Stimulated activated CD4-positive, alpha-beta T cell treated with anti-CD3 and anti-CD28 coated beads, Interleukin-1b, Interleukin-23, amount 100 ng/mL, for 1 hour (primary cell): ENCODE measurements at places on chromosomes 4 and X.

- DNase-seq, result no peak
Measured at GRCh38 chr4:123168812-123169211, 227.8 kb upstream of the SPRY1 start.

DNA sequence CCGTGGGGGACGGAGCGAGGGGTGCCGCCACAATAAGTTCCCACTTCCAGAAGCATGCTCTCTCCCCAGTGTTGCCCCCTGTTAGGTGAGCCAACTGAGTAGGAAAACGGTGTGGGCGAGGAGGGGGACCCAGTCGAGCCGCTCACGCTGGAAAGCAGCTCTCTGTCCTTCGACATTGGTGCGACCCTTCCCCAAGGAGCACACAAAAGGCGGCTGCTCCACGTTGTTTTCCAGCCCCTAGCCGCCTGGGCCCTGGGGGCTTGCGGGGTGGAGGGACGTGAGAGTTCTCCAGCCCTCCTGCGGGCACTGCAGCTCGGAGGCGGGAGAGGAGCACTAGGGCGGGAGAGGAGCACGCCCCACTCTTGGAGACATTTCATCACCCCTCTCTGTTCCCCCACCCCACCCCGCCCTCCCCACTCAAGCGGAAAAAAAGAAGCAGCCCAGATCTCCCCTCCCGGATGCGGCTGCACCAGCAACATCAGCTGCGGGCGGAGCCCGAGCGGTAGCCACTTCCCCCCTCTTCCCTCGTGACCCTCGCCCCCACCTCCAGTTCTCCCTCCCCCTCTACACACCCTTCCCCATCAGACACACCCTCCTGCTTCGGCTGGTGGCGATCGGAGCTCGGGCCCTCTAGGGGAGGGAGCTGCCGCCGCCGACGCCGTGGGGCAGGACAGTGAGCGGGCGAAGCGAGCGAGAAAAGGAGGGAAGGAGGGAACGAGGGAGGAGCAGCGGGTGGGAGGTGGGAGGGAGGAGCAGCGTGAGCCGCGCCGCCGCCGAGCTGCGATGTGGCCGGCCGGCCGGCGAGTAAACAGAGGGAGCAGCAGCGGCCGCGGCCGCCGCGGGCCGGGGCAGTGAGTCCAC, at the start of gene DOCK11:
DOCK11 (plus strand) TSS at position 755 of the 861 bp plus-strand sequence. CDS start 157 bp downstream, outside the sequence.
- DNase-seq, result peak; percentile 67

GRCh38 chr4:85821688-85822455, 346.9 kb downstream of the ARHGAP24 start:
- DNase-seq, result no peak

- peak; percentile 51 for DNase-seq
Measured at GRCh38 chr4:140359562-140360427, 13.7 kb upstream of the SCOC start.

- no peak for DNase-seq
Measured at GRCh38 chr4:173527103-173527891, 2.7 kb downstream of the HAND2 start.

- no peak for DNase-seq
Measured at GRCh38 chrX:136185401-136186022, 38.2 kb downstream of the FHL1 start.

GRCh38 chrX:57573754-57574153, 18.1 kb upstream of the ZXDB start:
- no peak for DNase-seq

GRCh38 chrX:150513544-150513943, 54.9 kb upstream of the MTM1 start:
- no peak for DNase-seq

- DNase-seq, result no peak
Measured at GRCh38 chr4:130257271-130257670, 1161.3 kb downstream of the C4orf33 start.

GRCh38 chr4:183264614-183265013, 55.5 kb downstream of the CLDN22 start:
- DNase-seq, result no peak

DNA sequence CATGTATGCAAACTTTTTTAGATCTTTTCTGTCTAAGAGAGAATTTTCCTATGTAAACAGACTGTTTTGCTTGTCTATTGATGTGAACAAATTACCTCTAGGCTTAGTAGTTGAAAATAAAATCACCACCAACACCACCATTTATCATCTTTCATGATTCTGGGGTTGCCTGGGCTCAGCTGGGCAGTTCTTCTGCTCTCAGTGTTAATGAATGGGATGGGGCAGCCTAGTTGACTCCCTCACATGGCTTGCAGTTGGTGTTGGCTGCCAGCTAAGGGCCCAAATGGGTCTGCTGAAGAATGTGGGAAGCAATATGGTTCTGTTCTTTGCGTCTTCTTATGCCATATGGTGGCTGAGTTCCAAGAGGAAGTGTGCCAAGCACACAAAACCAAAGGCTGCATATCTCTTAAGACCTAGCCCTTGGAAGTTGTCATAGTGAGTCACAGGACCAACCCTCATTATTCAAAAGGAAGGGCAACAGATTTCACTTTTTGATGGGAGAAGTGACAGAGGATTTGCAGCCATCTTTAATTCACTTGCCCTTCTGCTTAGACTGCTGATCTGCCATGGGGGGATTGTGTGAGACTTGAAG, 17.9 kb downstream of the REELD1 start:
- DNase-seq, result no peak

GRCh38 chr4:7844594-7844991, 95.1 kb downstream of the AFAP1 start:
- no peak for DNase-seq

DNA sequence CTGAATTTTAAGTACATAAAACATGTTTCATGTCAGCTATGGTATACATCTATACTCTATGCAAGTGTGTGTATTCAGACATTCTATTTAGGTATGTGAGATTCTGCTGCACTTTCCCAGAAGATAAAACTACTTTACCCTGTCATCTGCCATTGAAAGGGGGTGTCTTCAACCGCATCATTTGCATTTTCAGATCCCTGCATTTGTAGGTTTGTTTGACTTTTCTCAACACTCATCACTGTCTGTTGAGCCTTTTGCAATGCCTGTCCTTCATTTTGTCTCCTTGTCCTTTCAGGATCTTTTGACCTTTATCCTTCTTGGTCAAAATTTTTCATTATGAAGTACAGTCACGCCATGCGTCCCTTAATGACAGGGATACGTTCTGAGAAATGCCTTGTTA, 103.5 kb downstream of the TMA16 start:
- DNase-seq, result no peak

- no peak for DNase-seq
Measured at GRCh38 chr4:7194251-7195140, 2.2 kb downstream of the SORCS2 start.

DNA sequence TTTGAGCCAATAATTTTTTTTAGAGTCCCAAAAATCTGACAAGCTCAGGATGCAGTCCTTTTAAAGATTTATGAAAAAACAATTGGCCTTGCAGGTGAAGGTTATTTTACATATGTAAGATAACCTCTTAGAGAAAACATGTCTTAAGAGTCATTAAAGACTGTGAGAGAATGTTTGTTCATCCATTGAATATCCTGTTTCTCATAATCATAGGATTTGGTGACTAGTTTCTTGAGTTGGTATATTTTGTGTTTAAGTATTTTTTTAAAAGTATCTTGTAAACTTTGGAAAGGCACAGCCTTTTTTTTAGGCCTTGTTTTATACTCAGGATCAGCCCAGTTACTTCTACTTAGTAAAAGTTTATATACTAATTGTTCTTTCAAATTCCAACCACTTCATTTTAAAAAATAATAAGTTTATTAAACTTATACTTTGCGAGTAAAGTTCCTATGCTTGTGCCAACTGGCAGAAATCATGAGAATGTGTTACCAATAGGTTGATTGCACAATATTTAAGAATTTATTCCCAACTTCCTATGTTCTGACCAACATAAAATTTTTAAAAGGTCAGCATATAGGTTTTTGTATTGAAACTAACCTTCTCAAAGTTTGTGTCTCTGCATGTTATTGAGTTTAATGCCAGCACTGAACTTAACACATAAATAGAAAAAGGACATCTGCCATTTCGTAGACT, 40.0 kb upstream of the ARSJ start:
- no peak for DNase-seq

- DNase-seq, result no peak
Measured at GRCh38 chr4:168723020-168723419, 226.2 kb downstream of the PALLD start.

DNA sequence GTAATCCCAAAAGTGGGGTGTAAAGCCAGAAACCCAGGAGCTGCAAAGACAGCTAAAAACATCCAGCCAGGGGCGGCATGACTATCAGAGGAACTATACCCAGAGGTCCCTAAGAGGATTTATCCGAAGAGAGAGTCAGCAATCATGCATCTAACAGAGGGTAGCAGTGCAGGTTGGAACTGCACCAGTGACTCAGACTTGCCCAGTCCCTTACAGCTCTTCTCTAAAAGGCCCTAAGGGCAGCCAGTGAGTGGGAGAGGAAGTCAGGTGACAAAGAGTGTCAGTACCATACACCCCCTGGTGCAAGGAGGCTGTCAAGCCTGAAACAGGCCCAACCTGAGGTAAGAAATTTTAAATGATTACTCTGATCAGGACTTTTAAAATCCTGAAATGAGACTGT, 88.1 kb downstream of the CAMK2D start:
- no peak for DNase-seq

- no peak for DNase-seq
Measured at GRCh38 chr4:60020389-60020788, 1179.7 kb upstream of the ADGRL3 start.

DNA sequence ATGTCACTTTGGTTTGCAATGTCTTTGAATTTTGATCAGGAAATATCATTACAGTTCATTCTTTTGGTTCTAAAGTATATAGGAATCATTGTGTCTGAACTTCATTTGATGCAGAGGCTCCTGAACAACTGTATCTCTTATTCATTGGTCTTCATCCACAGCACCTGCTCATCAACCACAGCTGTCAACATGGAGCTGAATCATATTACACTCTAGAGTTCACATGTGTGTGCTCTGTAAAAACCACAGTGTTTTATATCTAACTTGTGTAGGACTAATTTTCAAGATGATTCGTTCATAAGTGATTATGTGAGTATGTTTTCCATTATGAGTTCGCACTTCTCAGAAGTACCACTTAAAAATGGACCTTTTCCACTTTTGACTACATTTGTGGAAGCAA, 643.3 kb upstream of the FAM241A start:
- no peak for DNase-seq

DNA sequence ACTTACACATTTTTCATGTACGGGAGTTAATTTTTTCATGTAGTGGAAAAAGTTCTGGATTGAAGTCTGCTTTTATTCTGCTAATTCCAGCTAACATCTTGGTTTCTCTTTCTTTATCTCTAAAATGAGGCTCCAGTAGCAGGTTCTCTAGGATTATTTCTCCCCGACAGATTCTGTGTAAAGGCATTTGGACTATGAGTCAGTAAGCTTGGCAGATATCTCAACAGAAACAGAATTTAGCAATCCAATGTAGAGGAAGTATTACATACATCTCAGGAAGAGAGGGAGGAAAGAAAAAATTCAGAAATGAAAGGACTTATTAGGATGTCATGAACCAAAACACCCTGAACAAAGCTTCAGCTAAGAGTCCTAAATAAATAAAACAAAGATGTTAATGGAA, 1682.3 kb upstream of the TENM3 start:
- no peak for DNase-seq

DNA sequence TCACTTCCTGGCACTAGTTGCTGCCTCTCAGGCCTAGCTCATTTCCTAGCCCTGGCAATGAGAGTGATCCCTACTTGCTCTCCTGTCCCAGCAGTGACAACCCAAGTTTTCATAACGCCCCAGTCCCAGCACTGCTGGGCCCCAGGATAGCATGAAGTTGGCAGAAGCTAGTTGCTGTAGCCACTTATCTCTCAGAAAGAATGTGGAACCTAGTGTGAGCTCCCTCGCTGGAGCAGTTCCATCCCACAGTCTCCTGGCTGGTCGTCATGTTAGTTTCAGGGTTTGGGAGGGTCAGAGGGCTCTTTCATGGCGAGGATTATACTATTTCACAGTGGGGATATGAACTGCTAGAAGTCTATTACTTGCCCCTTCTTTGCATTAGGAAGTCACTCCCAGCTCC, 5.1 kb downstream of the PF4 start:
- DNase-seq, result no peak

GRCh38 chr4:76962406-76963130, 13.0 kb downstream of the SEPTIN11 start:
- DNase-seq, result no peak

- DNase-seq, result no peak
Measured at GRCh38 chr4:147963839-147964238, 232.0 kb downstream of the ARHGAP10 start.

DNA sequence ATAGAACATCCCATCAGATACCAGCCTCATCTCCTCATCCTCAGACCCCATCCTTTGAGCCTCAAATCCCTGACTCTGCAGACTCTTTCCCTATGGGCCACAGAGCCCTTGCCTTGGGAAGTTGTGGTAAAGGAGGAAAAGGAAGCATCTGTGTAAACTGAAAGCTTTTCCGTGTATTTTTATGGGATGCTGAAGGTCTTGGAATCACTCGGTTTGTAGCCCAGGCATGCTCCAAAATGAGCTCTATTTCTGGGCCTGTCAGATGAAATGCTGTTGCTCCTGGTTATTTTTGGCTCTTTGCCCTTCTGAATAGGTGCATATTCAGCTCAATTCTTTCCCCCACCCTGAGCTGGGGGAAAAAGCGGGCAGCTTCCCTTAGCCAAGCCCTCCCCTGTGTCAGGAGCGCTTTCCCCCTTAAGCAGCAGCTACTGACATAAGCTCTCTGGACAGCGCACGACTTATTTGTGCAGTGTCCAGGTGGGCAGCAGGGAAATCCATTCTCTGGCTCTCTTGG, 5.0 kb upstream of the SEL1L3 start:
- no peak for DNase-seq

GRCh38 chr4:163269869-163270268, 62.5 kb downstream of the NPY1R start:
- no peak for DNase-seq

DNA sequence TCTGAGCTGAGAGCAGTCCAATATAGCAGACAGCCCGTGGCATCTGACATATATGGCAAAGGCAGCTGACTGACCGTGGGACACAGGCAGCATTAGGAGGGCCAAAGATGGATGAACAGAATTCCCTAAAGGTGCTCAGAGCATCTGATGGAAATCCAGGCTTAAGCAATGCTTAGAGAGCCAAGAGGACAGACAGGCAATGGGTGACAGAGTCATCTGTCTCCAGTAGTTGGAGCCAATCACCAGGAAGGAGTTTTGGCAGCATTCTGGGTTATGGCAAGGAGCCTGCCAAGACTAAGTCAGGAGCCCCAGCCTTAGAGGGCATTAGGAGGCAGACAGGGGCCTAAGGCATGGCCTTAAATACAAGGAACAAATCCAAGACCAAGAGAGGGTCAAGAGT, 153.3 kb upstream of the USP9X start:
- no peak for DNase-seq

- no peak for DNase-seq
Measured at GRCh38 chr4:108081256-108081655, 87.5 kb downstream of the LEF1 start.
